Testis (tissue), 5 donors: ENCODE measurements at places on chromosomes 3 and 15. TPM values are rescaled to one million over a fixed set of nuclear protein-coding genes. Genes with fewer than 3 reads are reported as not detected.

UROC1 gene
- 0.25 TPM for total RNA-seq

GRCh38 chr3:121018917-121019321 is 110.9 kb downstream of the STXBP5L start:
- no peaks in the 10 kb centered on the region for H3K4me1 ChIP-seq
- H3K27ac ChIP-seq = no peak overlapping the region
- H3K4me3 ChIP-seq = no peak overlapping the region
- DNase-seq = no peak
- H3K36me3 ChIP-seq = no peaks in the 10 kb centered on the region

EBLN2 gene
- 10.5 TPM for total RNA-seq

DNA sequence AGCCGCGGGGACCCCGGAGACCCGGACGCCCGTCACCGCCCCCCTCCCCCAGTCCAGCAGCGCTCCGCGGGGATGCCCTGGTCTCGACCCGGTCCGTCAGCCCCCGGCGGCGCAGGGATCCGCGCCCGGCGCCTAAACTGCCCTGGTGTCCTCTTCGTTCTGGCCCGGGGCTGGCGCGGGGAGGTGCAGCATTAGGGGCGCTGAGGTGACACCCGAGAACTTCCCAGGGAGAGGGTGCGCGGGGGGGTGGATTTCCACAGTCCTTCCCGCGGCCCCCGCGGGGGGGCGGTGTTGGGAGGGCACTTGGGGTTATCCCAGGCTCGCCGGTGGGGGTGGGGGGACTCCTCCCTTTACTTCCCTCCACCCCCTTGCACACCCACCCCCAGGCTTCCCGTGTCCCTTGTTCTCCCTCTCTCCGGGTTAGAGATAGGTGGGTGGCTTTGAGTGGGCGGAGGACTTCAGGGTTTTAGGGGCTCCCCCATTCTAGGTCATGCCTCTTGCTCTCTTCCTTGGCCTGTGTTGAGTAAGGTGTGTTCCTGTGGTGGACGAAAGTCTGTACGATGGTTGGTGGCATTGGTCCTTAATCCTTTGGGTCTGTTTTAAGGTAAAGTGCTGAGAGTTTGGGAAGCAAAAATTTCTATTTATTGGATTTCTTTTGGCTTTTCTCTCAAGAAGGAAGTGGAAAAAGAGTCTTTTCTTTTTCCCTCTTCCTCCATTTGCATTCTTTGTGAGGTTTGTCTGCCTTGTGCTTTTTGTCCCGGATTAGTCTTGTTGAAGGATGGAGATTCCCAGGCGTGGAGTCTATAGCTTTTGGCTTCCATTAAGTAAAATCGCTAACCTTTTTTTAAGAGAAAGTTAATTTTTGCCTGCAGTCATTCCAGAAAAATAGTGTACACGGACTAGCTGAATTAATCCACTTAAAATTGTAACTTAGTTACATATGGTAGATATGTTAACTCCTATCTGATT is 811 bp downstream of the SKIL start:
- H3K4me3 ChIP-seq = peak overlapping the region; percentile 79
- H3K36me3 ChIP-seq = no peaks in the 10 kb centered on the region
- peaks cover 25% of the 10 kb centered on the region for H3K4me1 ChIP-seq
- H3K27me3 ChIP-seq = no peaks in the 10 kb centered on the region

ZIC1 gene
- total RNA-seq = 3.5 TPM

C15orf62 gene
- total RNA-seq = not detected

DNA sequence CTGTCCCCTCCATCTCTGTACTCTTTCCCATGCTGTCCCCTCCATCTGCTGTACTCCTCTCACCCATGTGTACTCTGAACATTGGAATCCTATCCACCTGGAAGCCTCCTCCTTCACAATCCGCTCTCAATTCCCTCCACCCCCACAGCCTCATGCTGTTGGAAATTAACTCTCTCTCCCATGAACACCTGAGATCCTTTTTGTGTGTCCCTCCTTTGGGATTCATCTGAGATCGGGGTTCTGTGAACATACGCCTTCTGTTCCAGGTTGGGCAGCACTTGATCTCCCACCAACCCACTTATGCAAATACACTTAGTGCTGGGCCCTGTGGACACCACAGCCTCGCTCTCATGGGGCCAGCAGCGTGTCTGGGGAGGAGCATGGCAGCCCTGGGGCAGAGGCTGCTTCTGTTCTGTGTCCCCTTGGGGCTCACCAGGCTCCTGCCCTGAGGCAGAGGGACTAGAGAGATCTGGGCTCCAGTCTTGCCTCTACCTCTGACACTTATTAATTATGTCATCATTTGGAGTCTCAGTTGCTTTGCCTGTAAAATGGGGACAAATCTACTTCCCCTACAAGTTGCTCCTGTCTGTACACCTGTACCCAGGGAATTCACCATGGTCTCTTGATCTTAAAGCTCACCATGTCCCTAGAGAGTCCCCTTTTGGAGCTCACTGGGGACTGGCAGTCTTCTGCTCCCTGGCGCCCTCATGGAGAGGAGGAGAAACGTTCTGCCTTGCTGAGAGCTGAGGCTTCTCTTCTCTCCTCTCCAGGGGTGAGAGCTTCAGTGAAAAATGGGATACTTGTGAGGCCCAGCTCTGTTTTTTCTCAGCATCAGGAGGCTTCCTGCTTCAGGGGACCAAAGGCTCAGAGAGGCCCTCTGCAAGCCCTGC is 42.7 kb downstream of the ITGA11 start:
- H3K27me3 ChIP-seq = no peaks in the 10 kb centered on the region
- H3K27ac ChIP-seq = no peak overlapping the region
- no peaks in the 10 kb centered on the region for H3K36me3 ChIP-seq
- no peak for DNase-seq
- H3K4me1 ChIP-seq = peaks cover 5% of the 10 kb centered on the region

DNA sequence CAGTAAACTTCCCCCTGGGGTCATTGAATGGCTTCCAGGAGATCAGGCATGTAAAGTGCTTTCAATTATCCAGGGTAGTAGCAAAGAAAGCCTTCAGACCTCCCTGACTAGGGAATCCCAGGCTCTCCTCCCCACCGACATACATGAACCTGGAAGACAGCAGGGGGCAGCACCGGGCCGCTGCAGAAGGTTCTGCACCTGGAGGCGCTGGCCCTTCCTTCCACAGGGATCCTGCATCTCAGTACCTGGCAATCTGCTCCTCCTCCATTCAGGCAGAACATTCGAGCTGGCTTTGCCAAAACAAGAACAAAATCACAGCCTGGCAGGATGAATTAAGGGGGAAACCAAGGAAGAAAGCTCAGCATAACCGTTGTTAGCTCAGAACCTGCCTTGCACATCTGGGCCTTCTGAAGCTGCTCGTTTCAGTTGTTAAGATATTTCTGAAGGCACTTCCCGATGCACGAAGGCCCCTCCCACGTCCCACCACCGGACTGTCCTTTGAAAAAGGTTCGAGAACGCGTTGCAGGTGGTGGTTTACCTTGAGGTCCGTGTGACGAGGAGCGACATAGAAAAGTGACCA is 237.7 kb downstream of the SLCO3A1 start:
- H3K4me1 ChIP-seq = peaks cover 16% of the 10 kb centered on the region
- DNase-seq = peak; percentile 82
- no peaks in the 10 kb centered on the region for H3K36me3 ChIP-seq
- H3K27ac ChIP-seq = no peak overlapping the region
- no peak overlapping the region for H3K4me3 ChIP-seq

DNA sequence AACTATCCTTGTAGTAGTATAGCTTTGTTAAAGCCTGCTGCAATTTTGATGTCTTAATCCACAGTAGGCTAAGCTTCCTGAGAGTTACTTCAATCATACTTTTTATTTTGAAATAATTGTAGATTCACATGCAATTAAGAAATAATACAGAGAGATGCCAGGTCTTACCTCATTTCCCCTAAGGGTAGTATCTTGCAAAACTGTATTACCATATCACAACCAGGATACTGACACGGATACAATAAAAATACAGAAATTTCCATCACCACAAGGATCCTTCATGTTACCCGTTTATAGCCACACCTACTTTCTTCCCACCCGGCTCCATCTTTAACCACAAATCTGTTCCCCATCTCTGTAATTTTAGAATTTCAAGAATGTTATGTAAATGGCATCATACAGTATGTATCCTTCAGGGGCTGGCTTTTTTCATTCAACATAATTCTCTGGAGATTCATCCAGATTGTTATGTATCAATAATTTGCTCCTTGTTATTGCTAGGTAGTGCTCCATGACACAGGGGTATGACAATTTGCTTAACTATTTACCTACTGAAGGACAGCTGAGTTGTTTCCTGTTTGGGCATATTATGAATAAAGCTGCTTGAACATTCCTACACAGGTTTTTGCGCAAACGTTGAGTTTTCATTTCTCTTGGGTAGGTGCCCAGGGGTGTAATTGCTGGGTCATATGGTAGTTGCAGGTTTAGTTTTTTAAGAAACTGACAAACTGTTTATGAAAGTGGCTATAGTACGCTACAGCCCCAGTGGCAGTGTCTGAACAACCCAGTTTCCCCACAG is 21.6 kb downstream of the BDH1 start:
- H3K27me3 ChIP-seq = no peaks in the 10 kb centered on the region
- no peaks in the 10 kb centered on the region for H3K4me1 ChIP-seq
- no peak for DNase-seq
- no peak overlapping the region for H3K4me3 ChIP-seq
- no peak overlapping the region for H3K27ac ChIP-seq
- H3K36me3 ChIP-seq = no peaks in the 10 kb centered on the region

- H3K27ac ChIP-seq = no peak overlapping the region
- DNase-seq = no peak
- H3K27me3 ChIP-seq = no peaks in the 10 kb centered on the region
- no peaks in the 10 kb centered on the region for H3K36me3 ChIP-seq
- no peak overlapping the region for H3K4me3 ChIP-seq
Observed at GRCh38 chr3:120275618-120276017, 9.4 kb downstream of the GPR156 start.

CSTA gene
- 1.2 TPM for total RNA-seq

PLXNB1 gene
- total RNA-seq = 70.2 TPM

DNA sequence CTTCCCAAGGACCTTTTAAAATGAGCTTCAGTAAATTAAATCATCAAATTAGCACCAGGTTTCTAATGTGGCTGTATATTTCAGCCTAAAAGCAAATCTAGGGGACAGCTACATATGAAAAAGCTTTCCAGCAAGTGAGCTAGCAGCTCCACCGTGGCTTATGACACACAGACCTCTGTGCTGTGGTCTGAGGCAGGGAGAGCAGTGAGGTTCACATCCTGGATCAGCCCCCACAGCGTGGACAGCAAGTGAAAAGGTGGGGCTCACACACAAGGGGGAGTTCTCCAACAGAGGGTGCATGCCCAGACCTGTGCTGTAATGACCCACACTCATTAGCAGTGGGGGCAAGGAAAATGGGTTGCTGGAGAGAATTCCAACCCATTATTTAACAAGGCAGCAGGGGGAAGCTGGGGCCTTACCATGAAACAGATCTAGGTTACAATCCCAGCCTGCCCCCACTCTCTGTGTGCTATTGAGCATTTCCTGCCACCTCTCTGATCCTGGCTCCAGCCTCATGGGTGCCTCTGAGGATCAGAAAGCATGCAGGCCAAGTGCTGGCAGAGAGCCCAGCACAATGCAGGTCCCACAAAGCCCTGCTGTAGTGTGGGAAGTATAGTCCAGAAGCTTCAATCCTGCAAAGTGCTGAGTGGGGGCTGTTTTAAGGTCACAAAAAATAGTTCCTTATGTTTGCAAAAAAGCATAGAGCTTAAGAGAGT is 48.2 kb downstream of the RASGRF1 start:
- H3K27ac ChIP-seq = no peak overlapping the region
- no peak overlapping the region for H3K4me3 ChIP-seq
- no peaks in the 10 kb centered on the region for H3K4me1 ChIP-seq
- H3K36me3 ChIP-seq = no peaks in the 10 kb centered on the region

SLC22A14 gene
- total RNA-seq = 9.4 TPM

DNA sequence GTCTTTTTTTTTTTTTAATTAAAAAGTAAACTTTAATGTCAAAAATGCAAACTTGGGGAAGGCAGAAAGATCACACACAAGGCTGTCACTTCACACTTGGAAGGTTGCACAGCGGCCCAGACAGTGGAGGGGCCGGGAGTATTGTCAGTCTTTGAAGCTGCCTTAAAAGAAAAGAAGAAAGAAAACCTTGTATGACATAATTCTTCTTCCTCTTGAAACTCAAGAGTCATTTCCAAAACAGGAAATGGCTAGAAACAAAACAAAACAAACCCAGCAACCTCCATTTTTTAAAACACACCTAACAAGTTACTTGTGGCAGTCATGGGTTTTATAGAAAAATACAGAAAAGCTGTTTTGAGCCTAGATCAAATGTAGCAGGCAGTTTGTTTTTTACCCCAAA is 68.1 kb upstream of the MAGI1 start:
- no peaks in the 10 kb centered on the region for H3K4me1 ChIP-seq
- DNase-seq = no peak
- H3K4me3 ChIP-seq = no peak overlapping the region
- no peaks in the 10 kb centered on the region for H3K27me3 ChIP-seq
- no peaks in the 10 kb centered on the region for H3K36me3 ChIP-seq

- H3K27ac ChIP-seq = no peak overlapping the region
- H3K36me3 ChIP-seq = no peaks in the 10 kb centered on the region
- DNase-seq = no peak
Observed at GRCh38 chr3:49928481-49929017, 1.1 kb downstream of the MON1A start.

ACSBG1 gene
- total RNA-seq = 14.8 TPM

CLDN16 gene
- total RNA-seq = 0.55 TPM

CACNA2D3 gene
- total RNA-seq = 16.5 TPM

DNA sequence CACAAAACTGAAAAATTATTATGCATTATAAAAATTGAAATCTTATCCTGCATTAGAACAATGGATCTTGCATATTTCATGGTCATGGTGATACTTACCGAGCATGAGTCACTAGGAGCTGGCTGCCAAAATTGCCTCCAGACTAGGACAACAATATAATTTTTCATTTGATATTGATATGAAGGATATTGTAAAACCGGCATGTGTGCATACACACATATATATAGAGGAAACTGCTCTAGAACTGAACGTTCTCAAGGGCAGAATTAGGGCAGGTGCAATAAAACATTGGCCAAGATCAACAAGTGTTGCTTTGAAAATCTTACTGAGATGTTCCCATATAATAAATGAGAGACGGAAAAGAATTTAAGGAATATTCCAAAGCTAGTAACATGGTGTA is 319.4 kb upstream of the POU1F1 start:
- DNase-seq = no peak
- H3K4me1 ChIP-seq = no peaks in the 10 kb centered on the region
- H3K27me3 ChIP-seq = no peaks in the 10 kb centered on the region
- H3K36me3 ChIP-seq = no peaks in the 10 kb centered on the region
- H3K4me3 ChIP-seq = no peak overlapping the region

UQCRC1 gene
- 287 TPM for total RNA-seq

DNA sequence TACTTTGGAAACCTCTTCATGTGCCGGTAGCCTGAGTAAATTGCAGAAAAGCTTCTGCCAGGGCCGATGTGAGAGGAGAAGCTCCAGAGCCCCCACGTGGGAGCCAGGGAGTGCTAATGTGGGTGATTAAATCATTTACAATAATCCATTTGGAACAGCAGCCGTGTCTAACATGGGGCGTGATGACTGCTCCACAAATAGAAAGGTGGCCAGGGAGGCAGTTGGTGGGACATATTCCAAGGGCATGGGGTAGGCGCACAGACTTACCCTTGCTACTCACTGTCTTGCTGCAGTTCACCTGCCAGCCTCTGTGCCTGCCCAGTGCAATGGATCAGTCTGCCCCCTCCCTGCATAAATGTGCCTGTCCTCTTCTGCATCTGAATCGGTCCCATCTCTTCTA is 39.3 kb upstream of the INSYN1 start:
- no peaks in the 10 kb centered on the region for H3K4me1 ChIP-seq
- H3K4me3 ChIP-seq = no peak overlapping the region
- H3K27ac ChIP-seq = no peak overlapping the region

HRG gene
- total RNA-seq = not detected

GRCh38 chr15:41494190-41494921 is 682 bp downstream of the ITPKA start:
- H3K27ac ChIP-seq = no peak overlapping the region
- H3K4me3 ChIP-seq = peak overlapping the region; percentile 51
- H3K4me1 ChIP-seq = peaks cover 17% of the 10 kb centered on the region
- DNase-seq = peak; percentile 24
